ENCODE measurements at places on chromosomes 7 and 10.

DNA sequence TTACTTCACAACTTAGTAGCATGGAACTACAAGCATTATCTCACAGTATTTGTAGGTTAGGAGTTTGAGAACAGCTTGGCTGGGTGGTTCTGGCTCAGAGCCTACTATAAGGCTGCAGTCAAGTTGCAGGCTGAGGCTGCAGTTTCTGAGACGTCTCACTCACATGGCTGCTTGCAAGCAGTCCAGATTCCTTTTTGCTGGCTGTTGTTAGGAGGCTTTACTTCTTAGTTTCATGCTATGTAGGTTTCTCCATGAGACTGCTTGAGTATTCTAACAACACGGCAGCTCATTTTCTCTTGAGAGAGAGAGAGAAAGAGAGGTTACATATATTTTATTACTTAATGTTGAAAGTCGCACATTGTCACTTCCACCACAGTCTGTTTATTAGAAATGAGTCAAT is 1073.9 kb downstream of the NXPH1 start:
- no peak for DNase-seq

DNA sequence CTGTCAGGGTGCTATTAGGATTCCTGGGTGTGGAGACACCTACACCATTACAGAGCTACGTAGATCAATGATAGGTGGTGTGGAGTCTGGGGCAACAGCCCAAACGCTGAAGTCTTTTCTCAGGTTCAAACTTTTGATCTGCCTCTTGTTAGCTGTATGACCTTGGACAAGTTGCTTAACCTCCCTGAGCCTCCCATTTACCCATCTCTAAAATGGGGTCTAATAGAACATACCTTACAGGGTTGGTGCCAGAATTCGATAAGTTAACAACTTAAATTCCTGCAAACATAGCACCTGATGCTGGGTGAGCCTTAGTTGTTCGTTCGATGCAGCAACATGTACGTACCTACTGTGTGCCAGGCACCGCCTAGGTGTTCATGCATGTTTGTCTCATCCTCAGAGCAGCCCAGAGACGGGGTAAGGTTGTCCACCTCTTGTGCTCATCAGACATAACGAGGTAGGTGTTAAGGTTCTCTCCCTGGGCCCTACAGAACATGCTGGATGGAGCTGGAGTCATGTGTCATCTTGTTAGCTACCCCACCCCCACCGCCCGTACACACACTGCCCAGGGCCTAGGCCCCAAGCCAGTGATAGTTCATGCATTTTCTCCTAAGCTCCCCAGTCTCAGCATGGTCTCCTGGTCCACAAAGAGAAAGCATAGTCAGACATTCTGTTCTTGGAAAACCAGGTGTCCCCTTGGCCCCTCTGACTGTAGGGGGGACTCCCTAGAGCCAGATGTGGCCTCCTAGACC is 41.0 kb upstream of the SLC29A3 start:
- no peak for DNase-seq

DNA sequence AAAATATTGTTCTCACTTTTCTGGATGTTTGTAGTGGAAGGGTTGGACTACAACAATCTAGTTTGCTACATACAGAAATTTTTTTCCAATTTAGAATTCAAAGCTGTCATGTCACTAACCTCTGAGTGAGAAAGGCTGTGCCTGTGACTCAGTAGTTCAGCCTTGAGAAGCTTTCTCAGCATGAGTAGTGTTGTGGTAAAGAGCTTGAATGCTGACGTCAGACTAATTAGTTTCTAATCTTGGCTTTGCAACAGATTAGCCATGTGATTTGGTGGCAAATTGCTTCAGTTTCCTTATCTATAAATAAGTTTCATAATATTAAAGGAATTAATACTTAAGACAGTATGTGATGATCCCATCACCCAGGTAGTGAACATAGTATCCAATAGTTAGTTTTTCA is 83.8 kb downstream of the ABCA13 start:
- no peak for DNase-seq

GRCh38 chr7:105677410-105677730 is 96.1 kb upstream of the EFCAB10 start:
- DNase-seq, result no peak

- peak; percentile 93 for DNase-seq
Observed at GRCh38 chr10:70378122-70378521, 4.3 kb downstream of the LRRC20 start.

DNA sequence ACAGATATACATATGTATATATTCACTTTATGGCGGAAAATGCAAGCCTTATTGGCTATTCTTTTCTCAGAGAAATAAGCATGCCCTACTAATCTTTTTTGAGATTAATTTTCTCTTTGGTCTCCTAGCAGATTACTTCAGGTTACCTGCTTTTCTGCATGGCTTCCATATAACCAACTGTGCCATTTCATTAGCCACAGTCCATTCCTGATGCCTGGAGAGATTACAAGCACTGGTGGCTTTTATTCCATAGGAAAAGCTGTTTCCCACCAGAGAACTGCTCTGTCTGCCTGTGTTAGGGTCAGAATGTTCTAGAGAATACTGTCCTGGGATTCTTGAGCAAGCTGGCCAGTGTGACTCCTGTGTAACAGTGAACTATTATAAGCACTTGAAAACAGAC is 59.8 kb downstream of the LRRN3 start:
- no peak for DNase-seq

DNA sequence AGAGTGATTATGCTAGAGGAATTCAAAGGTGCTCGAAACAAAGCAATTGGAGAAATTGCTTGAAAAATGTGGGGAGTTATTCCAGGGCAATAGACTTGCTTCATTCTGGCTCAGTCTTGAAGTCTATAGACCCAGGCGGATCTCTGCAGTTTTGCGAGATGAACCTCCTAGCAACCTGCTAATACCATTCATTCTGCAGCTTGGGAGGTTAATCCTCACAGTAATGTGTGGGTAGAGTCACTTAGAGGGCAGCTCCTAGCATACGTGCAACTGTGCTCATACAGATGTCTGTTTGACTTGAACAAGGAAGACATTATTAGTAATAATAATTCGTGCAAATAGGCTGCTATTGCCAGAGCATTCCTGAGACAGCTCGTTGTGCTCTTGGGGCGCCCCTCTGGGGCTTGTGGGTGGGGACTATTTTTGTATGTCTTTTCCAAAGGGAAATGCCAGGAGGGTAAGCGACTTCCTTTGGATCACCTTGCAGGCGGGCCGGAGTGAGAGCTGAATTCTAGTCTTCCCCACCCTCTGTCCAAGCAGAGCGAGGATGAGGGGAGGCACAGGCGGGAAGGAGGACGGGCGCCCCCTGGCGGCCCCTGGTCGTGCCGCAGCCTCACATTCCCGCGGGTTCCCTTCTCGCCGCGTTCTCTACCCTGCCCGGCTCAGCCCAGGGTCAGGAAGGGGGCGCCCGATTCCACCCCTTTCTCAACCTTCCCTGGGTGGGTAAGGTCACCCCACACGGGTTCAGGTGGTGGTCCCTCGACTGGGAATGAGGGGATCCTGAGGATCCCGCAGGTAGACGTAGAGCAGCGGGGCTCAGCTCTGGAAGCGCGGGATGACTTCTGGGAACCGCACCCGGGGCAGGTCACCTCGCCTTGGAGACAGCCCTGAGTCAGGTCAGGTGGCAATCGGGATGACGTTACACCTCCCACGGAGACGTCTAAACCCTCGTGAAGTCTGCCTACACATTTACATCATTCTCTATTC is 241.5 kb downstream of the PHTF2 start:
- no peak for DNase-seq

DNA sequence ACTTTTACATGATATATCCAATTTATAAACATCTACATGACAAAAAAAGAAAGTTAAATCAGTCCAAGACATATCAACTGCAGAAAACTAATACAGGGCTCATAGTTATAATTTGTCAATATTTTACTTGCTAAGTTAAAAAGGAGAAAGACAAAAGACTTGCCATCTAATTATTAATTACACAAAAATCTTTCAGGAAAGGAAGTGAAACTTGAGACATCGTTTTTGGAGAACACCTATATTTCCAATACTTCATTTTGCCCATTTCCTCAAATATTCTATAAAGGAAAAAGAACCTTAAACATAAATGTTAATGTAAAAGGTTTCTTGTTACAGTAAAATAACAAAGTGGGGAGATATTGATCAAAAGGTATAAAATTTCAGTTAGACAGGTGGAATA is 148.7 kb downstream of the CACNA2D1 start:
- DNase-seq, result no peak

DNA sequence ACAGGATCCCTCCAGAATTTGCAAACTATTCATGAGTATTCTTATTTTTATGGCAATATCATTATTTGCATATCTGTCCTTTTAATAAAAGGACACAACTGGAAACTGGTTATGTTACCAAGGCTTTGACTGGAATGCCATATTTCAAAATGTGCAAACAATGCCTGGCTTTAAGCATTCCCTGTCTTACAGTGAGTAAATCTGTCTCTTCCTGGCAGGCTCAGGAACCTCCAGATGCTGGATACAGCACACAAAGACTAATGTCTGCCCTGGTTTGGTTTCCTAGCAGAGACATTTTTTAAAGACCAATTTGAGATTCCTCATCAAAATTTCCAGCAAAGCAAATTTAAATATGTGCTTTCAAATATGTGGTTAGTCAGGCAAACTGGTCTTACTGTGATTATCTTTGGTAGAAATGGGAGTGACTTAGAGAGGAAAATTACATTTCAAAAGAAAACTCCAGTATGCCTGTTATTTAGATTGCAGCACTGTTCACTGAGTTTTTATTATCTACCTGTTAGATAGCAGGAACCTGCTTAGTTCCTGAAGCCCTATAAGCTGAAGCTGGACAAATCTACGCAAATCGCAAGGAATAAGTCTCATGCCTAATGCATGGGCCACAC is 31.3 kb downstream of the RNF216 start:
- DNase-seq, result no peak

All from BJ (cell line).